ENCODE measurements at places on chromosomes 1 and 21.

DNA sequence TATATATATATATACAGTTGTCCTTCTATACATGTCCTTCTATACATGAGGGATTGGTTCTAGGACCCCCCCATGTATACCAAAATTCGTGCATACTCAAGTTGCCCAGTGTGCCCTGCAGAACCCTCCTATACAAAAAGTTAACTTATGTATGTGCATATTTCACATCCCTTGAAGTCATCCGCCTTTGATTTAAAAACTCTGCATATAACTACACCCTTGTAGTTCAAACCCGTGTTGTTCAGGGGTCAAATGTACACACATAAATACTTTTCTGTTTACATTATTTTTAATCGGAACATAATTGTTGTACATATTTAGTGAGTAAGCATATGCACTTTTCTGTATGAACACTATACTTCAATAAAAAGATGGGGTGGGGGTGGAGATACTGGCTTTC is 7.7 kb upstream of the ABL2 start:
- no peak for DNase-seq

DNA sequence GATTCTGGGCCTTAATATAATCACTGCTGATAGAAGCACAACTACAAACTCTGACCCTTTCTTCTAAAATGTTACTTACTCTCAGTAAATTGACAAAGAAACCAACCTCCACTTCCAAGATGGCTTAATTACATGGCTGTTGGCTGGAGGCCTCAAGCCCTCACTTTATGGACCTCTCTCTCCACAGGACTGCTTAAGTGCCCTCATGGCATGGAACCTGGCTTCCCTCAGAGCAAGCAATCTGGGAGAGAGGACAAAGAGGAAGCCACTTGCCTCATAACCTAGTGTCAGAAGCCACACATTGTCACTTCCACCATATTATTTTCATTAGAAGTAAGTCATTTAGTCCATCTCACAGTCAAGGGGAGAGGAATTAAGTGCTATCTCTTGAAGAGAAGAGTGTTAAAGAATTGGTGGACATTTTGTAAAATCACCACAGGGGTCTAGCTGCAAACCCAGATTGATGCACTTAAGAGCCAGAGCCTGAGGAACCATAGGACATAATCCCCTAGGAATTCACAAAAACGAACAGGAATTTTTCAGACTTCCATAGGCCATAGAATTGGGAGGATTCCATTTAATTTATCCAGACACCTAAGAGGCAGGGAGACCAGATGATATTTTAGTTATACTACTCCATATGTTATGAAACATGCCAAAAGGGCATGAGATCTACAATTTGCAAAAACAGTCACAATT is 97.5 kb upstream of the TNFSF4 start:
- no peak for DNase-seq

GRCh38 chr1:179053486-179053885 is 27.8 kb downstream of the FAM20B start:
- no peak for DNase-seq

DNA sequence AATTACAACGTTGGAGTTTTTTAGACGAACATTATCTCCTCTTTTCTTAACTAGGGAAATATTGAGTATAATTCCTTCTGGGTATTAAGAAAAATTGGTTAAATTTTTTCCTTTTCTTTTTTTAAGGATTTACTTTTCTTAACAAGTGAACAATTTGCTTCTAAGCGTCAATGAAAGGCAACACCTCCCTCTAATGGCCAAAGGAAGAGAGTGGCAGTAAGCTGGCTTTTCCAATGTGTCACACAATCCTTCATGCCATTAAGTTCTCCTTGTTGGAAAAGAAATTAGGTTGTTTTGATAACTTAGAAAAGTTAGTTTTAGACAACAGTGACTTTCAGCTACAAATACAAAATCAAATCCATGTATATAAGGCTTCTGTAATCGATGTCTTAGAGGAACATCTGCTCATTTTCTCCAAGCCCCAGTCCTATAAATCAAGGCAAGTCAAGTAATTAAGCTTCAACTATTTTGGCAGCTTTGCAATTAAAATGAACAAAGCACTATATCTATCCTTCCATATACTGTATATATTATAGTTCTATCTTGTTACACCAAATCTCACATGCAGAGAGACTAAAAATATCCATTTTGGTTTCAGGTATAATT is 62.8 kb downstream of the EDEM3 start:
- no peak for DNase-seq

- no peak for DNase-seq
These were observed 462.9 kb upstream of the ADAMTS5 start for GRCh38 chr21:27429710-27430341.

DNA sequence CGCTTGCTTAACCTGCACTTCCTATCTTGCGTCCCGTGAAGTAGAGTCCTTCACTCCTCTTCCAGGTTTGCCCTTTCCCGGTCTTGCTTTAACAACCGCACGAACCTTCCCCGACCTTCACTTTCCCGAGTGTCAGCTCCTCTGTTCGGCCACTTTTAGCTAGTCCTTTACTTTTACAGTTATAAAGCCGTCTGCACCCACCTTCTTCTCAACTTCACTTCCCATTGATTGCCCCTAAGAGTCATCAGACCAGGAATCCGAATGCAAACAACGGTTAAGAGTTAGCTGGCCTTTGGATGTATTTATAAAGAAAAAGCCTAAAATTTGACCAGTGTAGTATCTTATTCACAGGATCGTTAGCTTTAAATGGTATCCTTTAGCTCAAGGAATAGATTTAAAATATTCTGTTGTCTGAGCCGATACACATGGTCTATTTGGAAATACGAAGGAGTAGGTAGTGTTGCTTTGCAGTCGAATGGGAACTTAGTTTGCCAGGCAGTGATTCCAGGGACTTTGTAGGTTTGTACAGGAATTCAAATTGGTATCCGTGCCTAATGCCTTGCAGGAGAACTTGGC is 1.4 kb downstream of the PPP2R5A start:
- no peak for DNase-seq

DNA sequence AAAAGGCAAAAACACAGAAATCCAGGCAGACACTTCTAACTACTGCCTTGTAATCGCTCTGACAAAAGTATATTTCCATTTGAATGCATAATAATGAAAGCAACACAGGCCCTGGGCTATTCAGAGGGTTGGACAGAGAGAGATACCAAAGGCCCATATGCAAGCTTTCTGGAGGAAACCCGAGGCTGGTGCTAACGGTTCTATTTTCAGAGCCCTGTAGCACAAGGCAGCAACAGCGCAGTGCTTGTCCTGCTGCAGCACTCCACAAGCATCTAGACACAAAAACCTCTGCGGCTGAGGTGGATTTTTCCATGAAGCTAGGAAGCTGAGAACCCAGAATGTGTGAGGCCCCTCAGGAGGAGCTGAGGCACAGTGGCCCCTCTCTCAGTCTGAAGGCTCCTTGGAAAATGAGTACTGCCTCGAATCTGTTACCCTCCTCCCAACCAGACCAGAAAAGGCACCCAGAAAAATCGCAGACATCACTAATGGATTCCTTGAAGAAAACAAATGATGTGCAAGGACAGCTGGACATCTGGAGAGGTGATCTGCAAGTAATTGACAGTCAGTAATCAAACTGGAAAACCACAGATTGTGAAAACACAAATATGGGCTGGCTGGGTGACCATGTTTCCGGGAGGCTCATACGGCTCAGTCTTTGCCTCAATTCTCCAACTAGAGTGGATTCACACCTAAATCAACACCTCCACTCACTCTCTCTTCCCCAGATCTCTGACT is 54.0 kb downstream of the COLGALT2 start:
- no peak for DNase-seq

DNA sequence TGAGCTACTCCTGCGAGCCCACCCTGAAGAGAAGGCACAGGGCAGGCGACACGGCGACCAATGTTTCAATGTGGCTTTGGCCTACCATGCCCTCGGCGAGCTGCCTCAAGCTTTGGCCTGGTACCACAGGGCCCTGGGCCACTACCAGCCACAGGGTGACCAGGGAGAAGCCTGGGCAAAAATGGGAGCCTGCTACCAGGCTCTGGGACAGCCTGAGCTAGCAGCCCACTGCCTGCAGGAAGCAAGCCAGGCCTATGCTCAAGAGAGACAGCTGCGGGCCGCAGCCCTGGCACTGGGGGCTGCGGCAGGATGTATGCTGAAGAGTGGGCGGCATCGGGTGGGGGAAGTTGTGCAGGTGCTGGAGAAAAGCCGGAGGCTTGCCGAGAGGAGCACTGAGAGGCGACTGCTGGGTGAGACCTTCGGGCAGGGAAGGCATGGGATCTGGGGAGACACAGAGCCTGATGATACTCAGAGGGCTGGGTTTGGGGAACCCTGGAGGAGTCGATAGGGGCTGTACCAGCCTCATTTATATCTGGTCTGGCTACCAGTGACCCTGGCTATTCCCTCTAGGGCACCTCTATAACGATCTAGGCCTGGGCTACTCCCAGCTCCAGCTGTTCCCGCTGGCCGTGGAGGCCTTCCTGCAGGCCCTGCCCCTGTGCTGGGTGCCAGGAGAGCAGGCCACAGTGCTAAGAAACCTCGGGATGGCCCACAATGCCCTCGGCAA is 2.3 kb downstream of the TTC24 start:
- no peak for DNase-seq

DNA sequence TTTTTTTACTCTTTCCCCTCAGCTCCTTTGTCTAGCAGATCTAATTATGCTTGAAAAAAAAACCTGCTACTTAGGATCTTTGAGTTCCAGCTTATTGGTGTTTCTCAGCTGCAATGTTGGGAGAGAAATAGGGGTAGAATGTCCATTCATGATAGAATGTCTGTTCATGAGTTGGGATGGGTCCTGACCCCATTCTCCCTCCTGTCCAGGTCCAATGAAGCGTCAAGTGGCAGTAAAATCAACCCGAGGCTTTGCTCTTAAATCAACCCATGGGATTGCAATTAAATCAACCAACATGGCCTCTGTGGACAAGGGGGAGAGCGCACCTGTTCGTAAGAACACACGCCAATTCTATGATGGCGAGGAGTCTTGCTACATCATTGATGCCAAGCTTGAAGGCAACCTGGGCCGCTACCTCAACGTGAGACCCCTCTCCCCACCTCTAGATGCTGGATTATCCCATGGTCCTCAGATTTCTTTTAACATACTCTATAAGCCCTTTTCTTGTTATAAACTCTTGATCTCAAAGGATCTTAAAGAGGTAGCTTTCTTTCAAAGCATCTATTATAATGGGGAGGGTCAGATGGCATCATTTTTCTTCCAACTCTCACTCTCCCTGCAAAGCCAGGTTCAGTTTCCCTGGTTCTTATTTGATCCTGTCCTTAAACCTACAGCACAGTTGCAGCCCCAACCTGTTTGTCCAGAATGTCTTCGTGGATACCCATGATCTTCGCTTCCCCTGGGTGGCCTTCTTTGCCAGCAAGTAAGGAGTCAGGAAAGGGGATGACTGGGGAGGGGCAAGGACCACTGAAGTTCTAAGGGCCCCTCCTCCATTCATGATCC is 11.1 kb downstream of the CERS2 start:
- DNase-seq = no peak

- no peak for DNase-seq
These were observed 12.3 kb downstream of the AHDC1 start for GRCh38 chr1:27591622-27592021.

DNA sequence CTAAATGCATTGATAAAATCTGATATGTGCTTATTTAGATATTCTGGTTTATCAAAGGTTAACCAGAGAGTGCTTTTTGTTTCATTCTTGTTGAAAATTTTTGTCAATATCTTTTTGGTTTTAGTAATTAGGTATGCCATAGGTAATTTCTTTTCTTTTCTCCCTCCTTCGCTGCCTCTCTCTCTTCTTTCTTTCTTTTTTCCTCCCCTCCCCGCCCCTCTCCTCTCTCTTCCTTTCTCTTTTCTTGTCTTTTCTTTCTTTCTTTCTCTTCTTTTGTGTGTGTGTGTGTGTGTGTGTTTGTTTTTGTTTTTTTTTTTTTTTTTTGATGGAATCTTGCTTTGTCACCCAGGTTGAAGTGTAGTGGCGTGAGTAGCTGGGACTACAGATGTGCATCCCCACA is 14.4 kb upstream of the MACF1 start:
- no peak for DNase-seq

DNA sequence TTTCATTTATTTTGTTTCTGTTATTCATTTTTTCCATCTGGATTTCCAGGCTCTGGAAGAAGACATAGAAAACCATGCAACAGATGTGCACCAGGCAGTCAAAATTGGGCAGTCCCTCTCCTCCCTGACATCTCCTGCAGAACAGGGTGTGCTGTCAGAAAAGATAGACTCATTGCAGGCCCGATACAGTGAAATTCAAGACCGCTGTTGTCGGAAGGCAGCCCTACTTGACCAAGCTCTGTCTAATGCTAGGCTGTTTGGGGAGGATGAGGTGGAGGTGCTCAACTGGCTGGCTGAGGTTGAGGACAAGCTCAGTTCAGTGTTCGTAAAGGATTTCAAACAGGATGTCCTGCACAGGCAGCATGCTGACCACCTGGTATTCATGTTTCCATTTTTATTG is 63.5 kb upstream of the BMP8A start:
- DNase-seq = no peak

DNA sequence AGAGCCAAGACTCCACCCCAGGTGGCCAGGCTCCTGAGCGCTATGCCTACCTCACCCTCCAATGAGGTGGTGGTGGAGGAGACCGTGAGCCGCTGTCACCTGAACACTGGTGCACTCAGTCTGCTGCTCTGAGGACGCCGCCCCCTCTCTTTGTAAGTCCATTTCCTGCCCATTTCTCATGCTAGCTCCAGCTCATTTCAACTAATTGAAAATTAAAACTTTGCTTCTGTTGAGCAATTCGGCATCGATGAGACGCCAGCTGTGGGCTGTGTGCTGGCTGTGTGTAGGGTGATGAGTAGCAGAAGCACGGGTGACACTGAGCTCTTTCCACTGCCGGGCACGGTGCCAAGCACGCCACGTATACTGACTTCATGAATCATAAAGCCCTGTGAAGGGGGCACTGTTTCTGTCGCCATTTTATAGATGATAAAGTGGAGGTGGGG is 11.2 kb downstream of the TNFRSF1B start:
- peak; percentile 89 for DNase-seq

DNA sequence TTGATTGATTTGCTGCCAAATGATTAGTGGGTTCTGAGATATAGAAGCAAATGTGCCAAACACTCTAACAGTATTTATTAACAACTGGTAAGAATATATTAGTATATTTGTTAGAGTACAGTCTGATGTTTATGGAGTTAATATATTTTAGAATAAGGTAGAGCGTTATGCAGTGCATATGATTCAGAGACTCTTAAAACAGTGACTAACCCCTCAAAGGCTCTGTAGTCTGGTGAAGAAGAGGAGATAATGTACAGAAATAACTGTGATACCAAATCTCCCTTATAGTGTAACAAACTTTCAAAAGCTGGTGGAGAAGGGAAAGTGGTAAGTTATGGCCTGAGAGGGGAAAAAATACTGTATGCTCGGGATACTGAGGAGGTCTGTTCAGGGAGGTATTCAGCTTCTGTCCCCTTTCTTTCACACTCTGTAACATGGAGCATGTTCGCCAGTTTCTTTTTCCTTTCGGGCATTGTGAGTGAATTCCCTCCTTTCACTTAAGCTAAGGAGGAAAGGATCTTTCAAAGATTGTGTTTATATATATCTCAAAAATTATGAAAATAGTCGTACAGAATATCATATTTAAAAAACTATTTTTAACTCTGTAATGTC is 121.2 kb downstream of the ADGRL2 start:
- DNase-seq = no peak

GRCh38 chr1:14039582-14040430 is 339.8 kb downstream of the PRDM2 start:
- DNase-seq = no peak
